ENCODE measurements at places on chromosomes 16 and 17.

DNA sequence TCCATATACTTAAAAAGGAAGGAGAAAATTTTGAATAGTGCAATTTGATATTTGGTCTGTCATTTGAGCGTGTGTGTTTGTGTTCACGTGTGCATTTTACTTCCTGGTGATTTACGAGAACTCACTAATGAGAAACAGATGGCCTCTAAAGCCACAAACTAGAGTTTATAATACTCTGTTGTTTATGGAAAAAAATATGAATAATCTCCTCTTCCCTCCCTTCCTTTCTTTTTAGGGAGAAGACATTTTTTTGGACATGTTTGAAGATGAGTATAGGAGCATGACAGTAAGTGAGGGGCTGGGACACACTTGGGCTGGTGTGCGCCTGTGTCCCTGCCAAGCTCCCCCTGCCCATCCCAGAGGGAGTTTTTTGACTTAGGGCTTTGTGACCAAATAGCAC lies 102.7 kb downstream of the CLEC16A start:
- no peak for DNase-seq

DNA sequence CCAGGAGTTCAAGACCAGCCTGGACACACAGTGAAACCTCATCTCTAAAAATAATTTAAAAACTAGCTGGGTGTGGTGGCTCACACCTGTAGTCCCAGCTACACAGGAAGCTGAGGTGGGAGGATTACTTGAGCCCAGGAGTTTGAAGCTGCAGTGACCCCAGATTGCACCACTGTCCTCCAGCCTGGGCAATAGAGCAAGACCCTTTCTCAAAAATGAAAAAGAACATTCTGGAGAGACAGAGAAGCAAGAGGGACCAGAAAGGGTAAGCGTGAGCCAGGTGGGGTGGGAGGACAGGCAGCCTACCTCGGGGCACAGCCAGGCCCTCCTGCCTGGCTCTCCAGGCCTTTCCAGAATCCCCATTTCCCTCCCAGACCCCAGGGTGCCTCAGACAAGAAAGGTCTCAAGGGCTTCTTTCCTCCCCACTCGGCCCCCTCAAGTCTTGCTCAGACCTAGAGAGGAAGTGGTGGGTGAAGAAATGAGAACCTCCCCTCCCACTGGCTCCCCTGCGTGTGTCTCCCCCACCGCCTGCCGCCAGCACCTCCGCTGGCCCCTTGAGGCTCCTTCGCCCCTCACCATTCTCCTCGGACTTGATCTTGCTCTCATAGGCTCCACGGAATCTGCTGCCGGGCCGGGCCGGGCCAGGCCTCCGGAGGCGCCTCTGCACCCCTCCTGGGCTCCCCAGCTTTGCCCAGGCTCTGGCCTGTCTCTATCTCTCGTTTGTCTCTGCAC lies 503 bp downstream of the C16orf54 start:
- DNase-seq: peak; percentile 31

DNA sequence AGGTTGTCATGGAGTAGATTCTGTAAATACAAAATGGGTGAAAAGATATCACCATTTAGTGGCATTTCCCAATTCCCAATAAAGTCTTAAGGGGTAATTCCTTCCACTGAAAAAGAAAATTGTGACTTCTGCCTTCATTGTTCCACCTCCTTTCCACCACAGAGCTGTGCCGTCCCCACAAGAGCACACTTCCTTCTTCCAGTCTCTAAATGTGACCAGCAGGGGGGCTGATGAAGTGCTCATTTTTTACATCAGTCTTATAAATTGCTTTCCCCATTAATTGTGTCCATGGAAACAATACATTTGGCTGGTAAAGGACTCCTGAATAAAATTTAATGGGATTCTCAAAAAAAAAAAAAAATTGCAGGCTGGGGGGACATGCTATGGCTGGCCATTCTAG lies 260.8 kb upstream of the PSMD7 start:
- no peak for DNase-seq

- no peak for DNase-seq
These were observed 37.7 kb downstream of the GINS2 start for GRCh38 chr16:85650844-85651628.

DNA sequence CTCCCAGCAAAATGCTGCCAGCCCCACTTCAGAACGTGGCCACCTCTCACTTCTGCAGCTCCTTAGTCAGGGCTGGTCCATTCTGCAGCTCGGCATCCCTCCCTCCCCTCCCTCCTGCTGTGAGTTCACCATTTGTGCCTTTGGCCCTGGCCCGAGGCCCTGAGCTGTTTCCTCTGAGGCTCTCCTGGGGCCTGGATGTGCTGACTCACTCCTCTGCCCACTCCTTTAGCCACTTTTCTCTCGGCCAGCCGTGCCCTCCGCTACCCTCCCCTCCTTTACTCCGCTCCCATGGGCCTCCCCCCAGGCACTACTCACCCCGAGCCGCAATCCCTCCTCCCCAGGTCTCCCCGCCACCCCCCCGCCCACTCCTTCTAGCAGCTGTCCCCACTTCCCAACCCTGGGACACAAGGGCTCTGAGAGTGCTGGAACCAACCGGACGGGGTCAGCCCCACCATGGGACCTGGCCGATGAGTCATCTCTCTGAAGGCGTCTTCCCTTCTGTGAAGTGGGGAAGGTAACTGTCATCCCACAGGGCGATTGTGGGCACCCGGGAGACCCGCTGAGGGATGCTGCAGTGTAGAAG lies 11.5 kb downstream of the KCNG4 start:
- DNase-seq: no peak

Measured in effector CD4-positive, alpha-beta T cell (primary cell).